ENCODE measurements at places on chromosomes 7 and 10.

GRCh38 chr7:45160417-45160881 lies 2.9 kb downstream of the RAMP3 start:
- DNase-seq = no peak

DNA sequence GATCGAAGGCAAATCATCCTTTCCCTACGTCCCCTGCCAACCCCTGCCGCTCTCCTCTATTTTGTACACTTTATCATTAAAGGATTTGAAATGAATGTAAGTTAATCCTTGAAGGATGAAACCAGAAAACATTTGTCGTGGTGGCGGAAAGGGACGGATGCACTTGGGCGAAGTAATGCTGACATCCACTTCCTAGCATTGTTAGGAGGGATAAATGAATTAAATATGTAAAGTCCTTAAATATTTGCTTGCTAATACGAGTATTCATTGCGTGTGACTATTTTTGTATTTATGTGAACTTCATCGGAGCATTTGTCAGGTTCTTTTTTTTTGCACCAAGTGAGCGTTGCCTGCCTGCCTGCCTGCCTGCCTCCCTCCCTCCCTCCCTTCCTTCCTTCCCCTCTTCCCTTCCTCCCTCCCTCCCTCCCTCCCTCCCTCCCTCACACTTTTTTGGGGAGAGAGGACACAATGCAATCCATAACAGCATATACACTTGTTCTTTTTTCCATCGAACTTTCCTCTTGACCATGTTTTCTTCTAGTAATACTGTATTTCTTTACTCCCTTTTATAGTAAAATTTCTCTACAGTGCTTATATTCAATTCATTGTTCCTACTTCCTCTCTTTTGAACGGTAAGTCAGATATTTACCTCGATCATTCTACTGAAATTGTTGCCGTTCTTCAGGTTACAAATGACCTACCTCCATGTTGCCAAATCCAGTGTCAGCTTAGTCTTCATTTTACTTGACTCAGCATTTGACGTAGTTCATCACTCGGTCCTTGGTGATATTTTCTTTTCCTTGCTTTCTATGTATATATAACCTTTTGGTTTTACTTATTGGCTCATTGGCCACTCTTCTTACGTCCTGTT lies 831 bp downstream of the CCDC7 start:
- peak; percentile 3 for DNase-seq

DNA sequence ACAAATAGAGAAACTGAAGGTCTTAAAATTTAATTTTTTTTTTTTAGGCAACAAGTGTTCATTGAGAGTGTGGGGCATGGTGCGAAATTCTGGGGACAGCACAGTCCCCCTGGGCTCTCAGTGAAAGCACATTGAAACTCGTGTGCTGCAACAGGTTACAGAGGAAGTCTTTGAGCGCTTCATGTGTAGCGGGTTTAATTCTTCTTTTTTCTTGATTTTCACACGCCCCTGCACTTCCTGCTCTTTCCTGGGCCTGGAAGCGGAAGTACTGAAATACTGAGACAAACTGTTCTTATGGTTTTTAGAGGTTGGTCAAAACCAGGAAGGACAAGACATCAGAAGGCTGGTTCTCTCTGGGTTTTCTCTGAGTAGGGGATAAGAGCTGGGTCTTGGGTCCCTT lies 203.5 kb downstream of the PTEN start:
- no peak for DNase-seq

DNA sequence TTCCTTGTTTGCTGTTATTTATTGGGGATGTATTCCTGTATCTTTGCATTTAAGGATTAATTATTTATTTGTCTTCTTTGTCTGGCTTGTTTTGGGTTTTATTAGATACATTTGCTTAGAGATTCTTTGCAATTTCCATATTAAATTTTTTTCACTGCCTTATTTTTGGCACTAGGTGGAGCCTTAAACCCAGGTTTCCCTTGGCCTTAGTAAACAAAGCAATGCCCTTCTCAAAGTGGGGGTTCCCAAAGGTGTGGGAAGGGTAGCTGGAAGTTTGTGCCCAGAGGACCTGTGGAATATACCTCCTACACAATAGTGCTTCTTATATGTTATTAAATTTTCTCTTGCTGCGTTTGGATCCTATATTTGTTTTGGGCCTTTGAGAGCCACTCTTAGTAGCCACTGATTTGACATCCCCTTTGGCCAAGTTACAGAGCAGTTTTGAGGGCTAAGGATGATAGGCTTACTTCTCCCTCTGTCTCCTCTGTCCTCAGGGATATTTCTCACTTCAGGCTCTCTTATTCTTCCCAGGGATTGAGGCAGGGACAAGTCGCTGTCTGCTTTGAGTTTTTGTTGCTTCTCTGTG lies 162.3 kb downstream of the ITGB1 start:
- no peak for DNase-seq

DNA sequence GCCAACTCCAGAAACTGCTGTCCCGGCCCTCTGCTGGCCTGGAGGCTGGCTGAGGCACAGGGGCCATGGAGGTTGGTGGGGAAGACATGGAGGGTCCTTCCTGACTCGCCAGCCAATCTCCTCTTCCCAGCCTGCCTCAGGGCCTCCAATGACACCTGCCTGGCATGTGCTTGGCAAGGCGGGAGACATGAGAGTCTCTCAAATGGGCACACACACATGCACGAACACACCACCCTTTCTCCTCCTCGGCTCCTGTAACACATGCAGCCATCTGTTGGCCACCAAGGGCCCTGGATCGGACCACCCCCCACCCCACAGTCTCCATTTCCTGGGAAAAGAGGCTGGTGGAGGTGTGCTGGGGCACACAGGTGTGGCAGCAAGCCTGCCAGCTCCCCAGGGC lies 56.4 kb downstream of the YKT6 start:
- no peak for DNase-seq

GRCh38 chr10:14536241-14537213 lies 205.8 kb upstream of the FRMD4A start:
- peak; percentile 29 for DNase-seq

DNA sequence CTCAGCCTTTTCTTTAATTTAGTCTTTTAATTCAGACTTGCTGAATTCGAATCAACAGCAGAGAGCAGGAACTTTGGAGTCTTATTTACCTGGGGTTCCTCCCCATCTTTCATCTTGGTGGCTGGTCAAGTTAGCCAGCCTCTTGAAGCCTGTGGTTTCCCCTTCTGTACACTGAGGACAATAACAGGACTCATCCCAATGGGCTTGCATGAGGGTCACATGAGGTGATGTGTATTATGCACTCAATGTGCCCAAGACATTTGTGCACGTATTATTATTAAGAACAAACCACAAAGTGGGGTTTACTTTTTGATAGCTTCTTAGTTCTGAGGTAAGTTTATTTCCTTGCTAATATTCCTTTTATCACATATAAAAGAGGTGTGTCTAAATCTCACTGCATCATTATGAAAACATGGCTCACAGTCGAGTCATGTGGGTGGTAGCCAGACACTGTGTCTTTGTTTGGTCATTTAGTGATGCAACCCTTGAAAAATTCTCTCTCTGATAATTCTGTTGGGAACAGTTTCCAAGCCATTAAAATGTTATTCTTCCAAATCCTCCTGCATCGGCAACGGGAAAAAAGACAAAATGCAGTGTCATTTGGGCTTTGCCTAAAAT lies 86.5 kb upstream of the GRB10 start:
- peak; percentile 12 for DNase-seq

DNA sequence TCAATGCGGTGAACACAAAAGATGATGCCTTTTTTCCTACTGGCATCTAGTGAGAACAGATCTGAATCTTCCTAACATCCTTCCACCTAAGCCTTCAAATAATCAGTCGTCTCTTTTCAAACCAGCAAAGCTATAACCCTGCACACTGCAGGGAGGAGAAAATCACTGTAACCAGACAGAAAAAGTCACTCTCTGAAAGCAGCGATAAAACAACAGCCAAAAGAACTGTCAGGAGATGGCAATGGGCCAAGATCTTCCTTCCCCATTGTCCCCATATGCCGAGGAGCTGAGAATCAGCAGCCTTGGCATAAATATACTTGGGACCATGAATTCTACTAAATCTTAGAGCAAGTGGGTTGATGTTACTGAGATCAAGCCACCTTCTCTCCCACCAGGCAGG lies 13.1 kb downstream of the FZD9 start:
- no peak for DNase-seq

DNA sequence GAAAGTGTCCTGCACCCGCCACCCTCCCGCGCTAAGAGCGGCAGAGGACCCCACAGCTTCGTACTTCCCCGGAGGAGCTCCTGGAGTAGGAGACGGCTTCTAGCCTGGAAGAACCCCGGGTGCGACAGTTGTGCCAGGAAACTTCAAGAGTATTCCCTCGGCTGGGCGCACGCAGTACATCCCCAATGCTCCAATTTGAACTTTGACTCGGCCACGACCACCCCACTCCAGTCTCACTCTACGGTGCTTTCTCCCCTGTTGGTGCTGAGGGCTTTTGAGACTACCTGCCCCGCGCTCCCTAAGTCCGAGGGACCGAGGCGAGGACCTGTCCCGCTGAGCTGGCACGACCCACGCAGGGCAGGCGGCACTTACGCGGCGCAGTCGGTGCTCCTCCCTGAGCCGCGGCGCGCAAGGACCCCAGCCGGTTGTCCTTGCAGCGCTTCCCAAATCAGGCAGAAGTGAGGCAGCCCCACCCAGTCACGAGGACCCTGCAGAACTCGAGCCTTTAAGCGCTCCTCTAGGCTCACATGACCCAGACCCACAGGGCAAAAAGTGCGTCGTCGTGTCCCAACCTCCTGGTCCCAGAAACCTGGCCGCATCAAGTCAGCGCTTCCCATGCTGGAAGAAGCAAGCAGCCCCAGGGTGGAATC lies at the start of gene CPVL:
TSS of gene CPVL (minus strand) at position 481 of the 650 bp plus-strand sequence. CDS start 25,476 bp downstream, outside the sequence.
- DNase-seq = no peak

- no peak for DNase-seq
Observed at GRCh38 chr10:7944537-7944936, 110.0 kb upstream of the GATA3 start.

DNA sequence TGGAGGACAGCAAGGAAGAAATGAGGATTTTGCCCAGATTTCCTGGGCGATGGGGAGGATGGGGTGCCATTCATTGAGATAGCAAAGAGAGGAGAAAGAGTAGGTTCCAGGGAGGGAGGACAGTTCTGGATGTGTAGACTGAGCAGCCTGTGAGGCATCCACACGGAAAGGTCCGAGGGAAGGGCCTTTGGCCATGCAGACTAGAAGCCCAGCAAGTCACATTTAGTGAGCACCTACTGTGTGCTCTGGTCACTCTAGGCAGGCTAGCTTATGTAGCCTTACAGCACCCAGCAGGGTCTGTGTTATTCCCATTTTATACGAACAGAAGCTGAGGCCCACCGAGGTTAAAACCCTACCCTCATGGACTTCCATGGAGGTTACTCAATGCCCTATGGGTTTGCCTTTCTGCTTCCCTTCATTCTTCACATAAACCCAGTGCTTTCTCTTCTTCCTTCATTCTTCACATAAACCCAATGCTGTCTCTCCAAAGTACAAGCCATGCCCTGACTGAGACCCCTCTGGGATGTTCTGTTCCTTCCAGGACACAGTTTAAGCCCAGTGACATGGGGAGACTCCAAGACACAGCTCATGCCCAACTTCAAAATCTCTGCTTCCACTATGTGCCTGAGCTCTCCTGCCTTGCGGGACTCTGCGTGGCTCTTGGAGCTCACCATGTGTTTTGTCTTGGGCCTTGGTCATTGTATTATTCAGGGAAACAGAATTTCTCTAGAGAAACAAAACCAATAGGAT lies 13.7 kb downstream of the IL2RA start:
- DNase-seq = no peak

- no peak for DNase-seq
Observed at GRCh38 chr10:10797513-10797912, 220.2 kb upstream of the CELF2 start.

DNA sequence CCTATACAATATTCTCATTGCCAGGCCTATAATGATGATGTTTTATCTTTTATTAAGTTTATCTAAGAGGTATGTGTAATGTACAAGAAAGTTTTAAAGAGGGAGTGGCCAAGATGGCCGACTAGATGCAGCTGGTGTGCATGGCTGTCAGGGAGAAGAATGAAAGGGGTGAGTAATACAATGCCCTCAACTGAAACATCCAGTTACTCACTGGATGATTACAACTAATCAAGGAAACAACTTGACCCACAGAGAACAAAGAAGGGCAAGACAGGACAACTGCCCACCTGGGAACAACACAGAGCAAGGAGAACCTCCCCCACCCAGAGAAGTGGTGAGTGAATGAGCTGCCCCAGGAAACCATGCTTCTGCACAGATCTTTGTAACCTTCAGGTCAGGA lies 880.0 kb upstream of the LRRTM3 start:
- DNase-seq = no peak

GRCh38 chr10:14241196-14241595 lies 89.5 kb downstream of the FRMD4A start:
- no peak for DNase-seq

DNA sequence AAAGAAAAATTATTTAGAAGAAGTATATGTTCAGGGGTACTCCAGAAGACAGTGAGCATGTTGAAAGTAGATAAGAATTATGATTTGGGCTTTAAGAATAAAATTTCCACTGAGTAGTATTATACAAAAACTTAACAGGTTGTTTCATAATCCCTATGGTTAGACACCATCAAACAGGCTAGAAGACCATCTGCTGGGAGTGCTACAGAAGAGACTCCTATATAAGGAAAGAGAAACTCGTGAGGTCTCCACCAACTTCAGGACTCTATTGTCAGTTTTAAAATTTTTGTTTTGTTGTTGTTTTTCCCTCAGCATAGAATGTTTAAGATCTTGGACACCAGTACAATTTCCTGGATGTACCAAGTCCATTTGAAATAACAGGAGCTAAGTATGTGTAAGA lies 13.1 kb downstream of the DNAJC1 start:
- DNase-seq = no peak

- DNase-seq = no peak
Observed at GRCh38 chr7:22697876-22698606, 29.0 kb upstream of the IL6 start.

DNA sequence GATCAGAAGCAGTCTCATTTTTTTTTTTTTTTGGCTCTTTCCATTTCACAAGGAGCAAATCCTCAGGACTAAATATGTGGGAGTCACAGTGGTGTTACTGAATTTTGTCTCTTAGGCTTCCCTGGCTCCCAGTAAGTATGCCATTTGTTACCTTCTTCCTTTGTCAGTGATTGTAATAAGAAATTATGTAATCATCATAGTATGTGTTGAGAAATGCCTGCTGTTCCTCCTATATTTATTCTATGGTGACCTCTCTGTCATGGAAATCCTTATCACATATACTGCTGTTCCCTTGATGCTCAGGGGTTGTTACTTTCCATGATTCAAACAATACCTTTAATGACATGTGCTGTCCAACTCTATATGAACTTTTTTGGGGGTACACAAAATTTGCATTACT lies 4.8 kb upstream of the OR9A4 start:
- DNase-seq = no peak

- DNase-seq = no peak
Observed at GRCh38 chr7:123282181-123282580, 82.4 kb upstream of the SLC13A1 start.

GRCh38 chr7:157548691-157549303 lies 212.0 kb downstream of the DNAJB6 start:
- no peak for DNase-seq

GRCh38 chr7:6175645-6176044 lies 96.8 kb downstream of the CYTH3 start:
- peak; percentile 22 for DNase-seq

GRCh38 chr7:105250706-105251105 lies 138.0 kb downstream of the SRPK2 start:
- DNase-seq = no peak

GRCh38 chr10:34918776-34919315 lies 103.8 kb upstream of the PARD3 start:
- no peak for DNase-seq

Data from AG09319 (cell line).